Cardiac muscle cell (in vitro differentiated cells and primary cell): ENCODE measurements at places on chromosomes 4 and X. TPM values are rescaled to one million over a fixed set of nuclear protein-coding genes. Genes with fewer than 3 reads are reported as not detected.

DNA sequence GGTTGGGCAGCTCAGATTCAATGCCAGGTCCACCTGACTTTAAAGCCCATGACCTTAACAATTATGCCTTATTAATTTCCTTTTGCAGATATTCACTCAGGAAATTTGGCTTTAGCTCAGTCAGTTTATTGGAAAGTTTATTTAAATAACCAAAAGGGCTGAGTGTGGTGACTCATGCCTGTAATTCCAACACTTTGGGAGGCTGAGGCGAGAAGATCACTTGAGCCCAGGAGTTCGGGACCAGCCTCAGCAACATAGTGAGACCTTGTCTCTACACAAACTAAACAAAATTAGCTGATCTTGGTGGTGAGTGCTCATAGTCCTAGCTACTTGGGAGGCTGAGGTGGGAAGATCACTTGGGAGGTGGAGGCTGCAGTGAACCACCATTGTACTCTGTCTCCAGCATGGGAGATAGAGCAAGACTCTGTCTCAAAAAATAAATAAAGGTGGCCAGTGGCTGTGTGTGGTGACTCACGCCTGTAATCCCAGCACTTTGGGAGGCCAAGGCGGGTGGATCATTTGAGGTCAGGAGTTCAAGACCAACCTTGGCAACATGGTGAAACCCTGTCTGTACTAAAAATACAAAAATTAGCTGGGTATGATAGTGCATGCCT, 43.3 kb downstream of the RHOH start:
- H3K27ac ChIP-seq, result no peak overlapping the region
- DNase-seq, result no peak
- no peaks in the 10 kb centered on the region for H3K4me1 ChIP-seq
- H3K27me3 ChIP-seq, result no peaks in the 10 kb centered on the region
- H3K36me3 ChIP-seq, result no peaks in the 10 kb centered on the region

- no peak overlapping the region for H3K4me3 ChIP-seq
- no peaks in the 10 kb centered on the region for H3K27me3 ChIP-seq
- no peaks in the 10 kb centered on the region for H3K36me3 ChIP-seq
- H3K4me1 ChIP-seq, result peaks cover 18% of the 10 kb centered on the region
- DNase-seq, result peak; percentile 62
These were observed 8.5 kb downstream of the COL25A1 start for GRCh38 chr4:109294006-109294405.

DNA sequence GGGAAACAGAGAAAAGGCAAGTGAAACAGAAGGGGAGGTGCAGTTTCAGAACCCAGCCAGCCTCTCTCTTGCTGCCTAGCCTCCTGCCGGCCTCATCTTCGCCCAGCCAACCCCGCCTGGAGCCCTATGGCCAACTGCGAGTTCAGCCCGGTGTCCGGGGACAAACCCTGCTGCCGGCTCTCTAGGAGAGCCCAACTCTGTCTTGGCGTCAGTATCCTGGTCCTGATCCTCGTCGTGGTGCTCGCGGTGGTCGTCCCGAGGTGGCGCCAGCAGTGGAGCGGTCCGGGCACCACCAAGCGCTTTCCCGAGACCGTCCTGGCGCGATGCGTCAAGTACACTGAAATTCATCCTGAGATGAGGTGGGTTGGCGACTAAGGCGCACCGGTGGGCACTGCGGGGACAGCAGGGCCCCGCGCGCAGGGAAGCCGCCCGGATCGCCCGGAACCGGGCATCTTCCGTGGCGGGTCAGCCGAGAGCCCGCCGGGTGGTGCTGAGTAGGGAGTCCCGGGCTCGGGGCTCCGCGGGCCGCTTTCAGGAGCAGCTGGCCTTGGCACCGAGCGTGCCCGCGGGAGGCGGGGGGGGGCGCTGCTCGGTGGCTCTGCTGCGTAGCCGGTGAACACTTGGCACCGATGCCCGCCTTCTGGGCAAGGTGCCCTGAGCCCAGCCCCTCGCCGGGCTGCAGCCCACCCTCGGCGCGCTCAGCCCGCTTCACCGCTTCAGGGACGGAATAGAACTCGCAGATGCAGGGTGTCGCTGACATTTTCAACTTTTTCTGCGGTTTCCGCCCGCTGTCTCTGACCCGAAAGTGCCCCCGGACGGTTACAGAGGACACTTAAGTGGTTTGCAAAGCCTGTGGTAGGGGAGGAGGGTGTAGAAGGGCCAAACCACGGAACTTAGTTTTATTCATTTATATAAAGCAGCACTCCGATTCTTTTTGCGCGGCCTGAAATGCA, at the start of gene CD38:
Gene CD38, plus strand, starts transcription at position 40 of the 953 bp plus-strand sequence. Its CDS starts 87 bp downstream, at position 127.
- peaks cover 82% of the 10 kb centered on the region for H3K27me3 ChIP-seq
- no peaks in the 10 kb centered on the region for H3K4me1 ChIP-seq
- no peaks in the 10 kb centered on the region for H3K36me3 ChIP-seq

- no peak for DNase-seq
- no peak overlapping the region for H3K27ac ChIP-seq
- H3K36me3 ChIP-seq, result peaks cover 17% of the 10 kb centered on the region
- H3K27me3 ChIP-seq, result no peaks in the 10 kb centered on the region
- H3K4me1 ChIP-seq, result no peaks in the 10 kb centered on the region
These were observed 200.0 kb downstream of the TBCK start for GRCh38 chr4:106116025-106116424.

DNA sequence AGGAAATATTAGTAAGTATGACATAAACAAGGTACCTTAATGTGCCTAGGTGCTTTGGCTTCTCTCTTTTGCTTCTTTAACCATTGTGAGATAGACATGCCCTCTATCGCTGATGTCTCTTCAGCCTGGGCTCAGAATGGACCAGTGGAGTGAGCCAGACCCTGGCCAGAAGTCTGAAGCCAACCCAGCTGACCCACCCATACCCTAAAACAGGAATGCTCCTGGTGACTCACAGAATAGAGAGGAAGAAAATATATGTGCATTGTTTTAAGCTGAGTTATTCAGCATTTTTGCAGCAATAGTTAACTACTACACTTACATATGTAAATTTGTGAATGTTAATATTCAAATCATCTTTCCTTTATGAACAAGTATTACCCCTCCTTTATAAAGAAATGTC, 167.5 kb upstream of the PCDH10 start:
- H3K36me3 ChIP-seq, result no peaks in the 10 kb centered on the region
- no peak overlapping the region for H3K4me3 ChIP-seq
- no peaks in the 10 kb centered on the region for H3K4me1 ChIP-seq
- no peak for DNase-seq

DNA sequence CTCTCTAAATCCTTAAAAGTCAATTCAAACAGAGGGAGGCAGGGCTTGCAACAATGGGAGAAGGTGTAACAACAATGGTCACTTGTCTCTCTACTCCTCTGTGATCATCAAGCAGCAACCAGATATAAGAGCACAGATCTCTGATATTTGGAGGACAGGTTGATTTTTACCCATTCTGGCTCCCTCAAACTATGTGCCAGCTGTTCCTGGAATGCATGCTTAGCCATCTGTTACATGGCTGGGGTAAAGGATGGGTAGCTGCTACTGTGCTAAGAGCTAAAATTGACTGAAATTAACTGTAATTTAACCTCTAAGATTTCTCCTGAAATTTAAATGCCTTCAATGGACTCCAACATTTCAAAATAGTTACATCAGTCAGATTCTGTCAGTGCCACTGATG, 1459.9 kb downstream of the PCDH7 start:
- H3K27ac ChIP-seq, result no peak overlapping the region
- H3K4me1 ChIP-seq, result no peaks in the 10 kb centered on the region
- DNase-seq, result no peak
- H3K4me3 ChIP-seq, result no peak overlapping the region

DNA sequence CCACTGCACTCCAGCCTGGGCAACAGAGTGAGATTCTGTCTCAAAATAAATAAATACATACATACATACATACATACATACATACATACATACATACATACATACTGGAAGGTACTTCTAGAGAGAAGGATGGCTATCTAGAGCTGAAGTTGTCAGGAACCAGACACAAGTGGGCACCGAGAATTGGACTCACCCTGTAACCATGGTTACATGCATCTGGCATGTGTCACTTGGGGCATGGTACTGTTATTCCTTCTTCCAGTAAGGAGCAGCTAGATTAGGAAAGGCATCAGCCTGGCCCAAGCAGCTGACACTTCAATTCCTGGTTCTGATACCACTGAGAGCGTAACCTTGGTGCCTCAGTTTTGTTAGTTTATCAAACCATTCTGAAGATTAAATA, 127.1 kb downstream of the SH3KBP1 start:
- DNase-seq, result no peak
- no peaks in the 10 kb centered on the region for H3K27me3 ChIP-seq
- H3K4me1 ChIP-seq, result no peaks in the 10 kb centered on the region
- H3K36me3 ChIP-seq, result no peaks in the 10 kb centered on the region
- H3K27ac ChIP-seq, result no peak overlapping the region

DNA sequence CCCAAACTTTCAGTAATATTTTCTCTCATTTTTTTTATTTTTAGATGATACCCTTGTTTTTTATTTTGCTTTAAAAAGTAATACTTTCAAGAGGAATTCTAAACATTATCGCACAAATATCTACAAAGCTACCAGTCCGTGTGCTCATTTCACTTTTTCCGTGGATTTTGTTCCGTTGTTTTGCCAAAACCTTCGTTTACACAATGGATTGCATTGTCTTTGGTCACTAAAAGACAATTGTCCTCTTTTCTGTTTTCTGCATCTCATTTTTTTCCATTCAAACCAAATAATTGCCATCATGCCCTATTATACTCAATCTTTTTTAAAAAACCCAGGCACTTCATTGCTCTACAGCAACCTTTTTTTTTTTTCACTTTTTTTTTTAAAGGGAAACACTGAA, 214.9 kb downstream of the CXXC4 start:
- H3K36me3 ChIP-seq, result no peaks in the 10 kb centered on the region
- no peaks in the 10 kb centered on the region for H3K4me1 ChIP-seq
- H3K27ac ChIP-seq, result no peak overlapping the region
- no peak for DNase-seq

DNA sequence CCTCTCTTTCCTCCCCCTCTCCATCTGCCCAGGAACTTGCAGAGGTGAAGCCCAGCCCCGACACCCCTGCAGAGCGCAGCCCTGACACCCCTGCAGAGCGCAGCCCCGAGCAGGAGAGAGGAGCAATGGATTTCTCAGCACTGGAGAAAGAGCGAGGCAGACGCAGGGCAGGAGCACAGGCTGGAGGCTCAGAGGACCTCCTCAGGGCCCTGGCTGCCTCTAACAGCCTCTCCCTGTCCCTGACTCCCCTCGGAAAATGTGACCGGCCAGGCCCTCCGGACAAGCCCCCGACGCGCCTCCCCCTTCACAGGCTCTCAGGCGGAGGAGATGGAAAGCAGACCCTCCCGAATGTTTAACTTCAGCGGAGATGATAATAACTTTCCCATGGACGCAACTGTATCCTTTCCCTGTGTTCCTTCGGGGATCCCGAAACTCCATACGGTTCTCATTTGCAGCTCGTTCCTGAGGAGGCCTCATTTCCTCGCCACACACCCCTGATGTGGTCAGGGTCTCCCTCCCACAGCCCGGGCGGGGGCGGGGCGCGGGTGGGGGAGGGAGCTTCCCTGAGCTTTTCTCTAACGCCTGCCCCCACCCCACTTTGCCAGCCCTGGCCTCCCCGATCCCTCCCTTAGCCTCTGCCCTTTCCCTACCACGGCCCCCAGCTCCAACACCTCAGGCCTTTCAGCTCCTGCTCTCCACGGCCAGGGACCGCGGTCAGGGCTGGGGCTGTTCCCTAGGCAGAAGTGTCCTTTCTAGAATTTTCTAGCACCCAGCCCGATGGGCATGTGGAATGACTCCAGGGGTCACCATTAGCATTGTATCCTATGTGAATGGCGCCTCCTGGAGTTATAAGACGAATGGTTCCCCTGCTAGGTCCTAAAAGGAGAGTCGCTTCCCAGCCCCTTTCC, 201.1 kb upstream of the BCOR start:
- H3K27me3 ChIP-seq, result no peaks in the 10 kb centered on the region
- no peaks in the 10 kb centered on the region for H3K36me3 ChIP-seq
- peaks cover 15% of the 10 kb centered on the region for H3K4me1 ChIP-seq

DNA sequence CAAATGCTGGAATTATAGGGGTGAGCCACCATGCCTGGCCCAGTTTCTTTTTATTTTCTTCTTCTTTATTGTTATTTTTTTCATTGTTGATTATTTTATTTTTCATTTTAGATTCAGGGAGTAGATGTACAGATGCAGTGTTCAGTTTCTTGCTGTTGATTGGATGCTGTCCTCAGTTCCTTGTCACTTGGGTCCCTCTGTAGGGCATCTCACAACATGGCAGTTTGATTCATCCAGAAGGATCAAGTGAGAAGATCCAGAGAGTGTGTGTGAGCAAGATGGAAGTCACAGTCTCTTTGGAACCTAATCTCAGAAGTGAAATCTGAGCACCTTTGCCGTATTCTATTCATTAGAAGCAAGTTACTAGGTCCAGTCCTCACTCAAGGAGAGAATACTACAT, 20.9 kb downstream of the HMGB3 start:
- no peak for DNase-seq
- H3K4me3 ChIP-seq, result no peak overlapping the region
- H3K27me3 ChIP-seq, result no peaks in the 10 kb centered on the region
- no peak overlapping the region for H3K27ac ChIP-seq
- no peaks in the 10 kb centered on the region for H3K36me3 ChIP-seq
- H3K4me1 ChIP-seq, result no peaks in the 10 kb centered on the region

GRCh38 chr4:8261851-8262535, 7.6 kb upstream of the HTRA3 start:
- DNase-seq, result peak; percentile 44
- peaks cover 3% of the 10 kb centered on the region for H3K4me1 ChIP-seq
- no peak overlapping the region for H3K4me3 ChIP-seq
- H3K36me3 ChIP-seq, result no peaks in the 10 kb centered on the region

GRCh38 chr4:99159699-99160098, 15.6 kb upstream of the ADH4 start:
- no peak overlapping the region for H3K4me3 ChIP-seq
- H3K27ac ChIP-seq, result no peak overlapping the region
- H3K27me3 ChIP-seq, result no peaks in the 10 kb centered on the region
- H3K36me3 ChIP-seq, result no peaks in the 10 kb centered on the region
- no peaks in the 10 kb centered on the region for H3K4me1 ChIP-seq

The CLNK gene
- total RNA-seq, result not detected in 2 replicates

The SPANXN3 gene
- not detected in 2 replicates for total RNA-seq

The PDLIM3 gene
- 35.2 and 43.2 TPM in 2 replicates for total RNA-seq

The SERTM2 gene
- 9.3 and 11.0 TPM in 2 replicates for total RNA-seq

The IKBKG gene
- 15.1 and 18.7 TPM in 2 replicates for total RNA-seq

The ETDA gene
- not detected in 2 replicates for total RNA-seq

The FSTL5 gene
- 0.12 and 0.25 TPM in 2 replicates for total RNA-seq
